GM19239 (cell line): ENCODE measurements at places on chromosomes 16 and 17.

GRCh38 chr16:27314986-27315332 is 1.2 kb downstream of the IL4R start:
- no peak for DNase-seq

- DNase-seq, result no peak
Observed at GRCh38 chr17:10210151-10210574, 11.8 kb upstream of the GAS7 start.

DNA sequence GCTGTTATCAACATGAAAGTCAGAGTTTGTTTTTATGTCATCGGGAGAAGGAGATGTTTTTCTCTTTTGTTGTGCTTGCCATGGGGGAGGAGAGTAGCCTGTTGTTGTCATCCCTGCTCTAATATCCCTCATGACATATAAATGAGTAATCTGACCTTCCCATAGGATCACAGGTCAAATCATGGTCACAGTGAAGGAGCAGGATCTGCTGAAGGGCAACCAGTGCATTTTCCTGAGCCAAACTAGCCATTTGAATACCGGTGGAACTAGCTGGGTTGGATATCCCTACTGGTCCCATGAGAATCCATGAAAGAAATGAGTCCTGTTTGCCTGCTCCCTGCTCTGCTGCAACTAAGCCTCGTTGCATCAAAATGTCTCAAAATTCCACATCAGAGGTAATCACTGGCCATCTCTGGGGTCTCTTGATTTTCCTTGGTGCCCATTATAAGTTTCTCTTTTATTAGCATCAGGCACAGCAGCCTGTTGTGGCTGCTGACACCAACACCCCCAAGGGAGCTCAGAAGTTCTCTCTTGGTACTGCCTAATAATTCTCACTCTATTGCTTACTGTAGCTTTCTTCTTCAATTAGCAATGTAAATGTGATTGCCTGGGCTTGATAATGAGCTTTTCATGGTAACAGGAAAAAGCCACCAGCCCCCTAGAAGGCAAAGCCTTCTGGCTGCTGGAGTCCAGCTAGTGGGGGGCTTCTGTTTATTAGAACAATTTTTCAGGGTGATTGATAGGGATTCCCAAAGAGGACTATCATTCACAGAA is 211.4 kb upstream of the ERCC4 start:
- no peak for DNase-seq

DNA sequence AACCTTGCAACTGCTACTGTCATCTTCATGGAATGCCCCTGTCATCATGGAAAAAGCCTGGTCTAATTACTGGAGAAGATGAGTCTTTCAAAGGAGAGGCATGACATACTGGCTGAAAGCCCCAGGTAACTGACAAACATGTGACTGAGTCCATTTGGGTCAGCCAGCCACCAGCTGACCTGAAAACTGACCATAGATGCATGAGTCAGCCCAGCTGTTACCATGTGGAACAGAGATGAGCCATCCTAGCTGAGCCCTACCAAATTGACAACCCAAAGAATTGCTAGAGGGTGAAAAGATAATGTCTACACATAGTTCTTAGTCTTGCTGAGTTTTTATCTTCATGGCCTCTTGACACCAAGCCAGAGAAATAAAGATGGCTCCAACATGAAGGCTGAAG is 311.8 kb downstream of the UTP18 start:
- DNase-seq, result no peak

GRCh38 chr16:90012991-90013745 is 6.1 kb downstream of the DBNDD1 start:
- DNase-seq, result no peak

- DNase-seq, result no peak
Observed at GRCh38 chr16:65319621-65320231, 197.9 kb upstream of the CDH11 start.

DNA sequence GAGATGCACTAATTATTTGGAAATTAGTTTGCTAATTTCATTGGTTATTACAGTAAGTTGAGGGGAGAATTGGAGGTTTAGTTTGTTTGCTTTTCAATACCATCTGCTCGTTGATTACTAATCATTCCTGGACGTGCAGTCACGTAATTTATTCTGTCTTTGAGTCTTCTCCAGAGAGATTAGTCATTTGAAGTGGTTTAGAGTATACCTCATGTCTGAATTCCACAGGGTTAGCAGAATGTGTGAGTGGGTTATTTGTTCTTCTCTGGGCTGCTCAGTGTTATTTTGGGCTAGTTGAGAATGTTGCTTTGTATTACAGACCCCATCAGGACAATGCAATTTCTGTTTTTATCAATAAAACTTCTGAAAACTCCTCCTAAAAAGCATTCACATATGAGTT is 265.0 kb downstream of the RBFOX1 start:
- no peak for DNase-seq

- no peak for DNase-seq
Observed at GRCh38 chr17:3669085-3669347, 404 bp downstream of the EMC6 start.

GRCh38 chr16:59905606-59906005 is 1171.5 kb upstream of the GOT2 start:
- no peak for DNase-seq

DNA sequence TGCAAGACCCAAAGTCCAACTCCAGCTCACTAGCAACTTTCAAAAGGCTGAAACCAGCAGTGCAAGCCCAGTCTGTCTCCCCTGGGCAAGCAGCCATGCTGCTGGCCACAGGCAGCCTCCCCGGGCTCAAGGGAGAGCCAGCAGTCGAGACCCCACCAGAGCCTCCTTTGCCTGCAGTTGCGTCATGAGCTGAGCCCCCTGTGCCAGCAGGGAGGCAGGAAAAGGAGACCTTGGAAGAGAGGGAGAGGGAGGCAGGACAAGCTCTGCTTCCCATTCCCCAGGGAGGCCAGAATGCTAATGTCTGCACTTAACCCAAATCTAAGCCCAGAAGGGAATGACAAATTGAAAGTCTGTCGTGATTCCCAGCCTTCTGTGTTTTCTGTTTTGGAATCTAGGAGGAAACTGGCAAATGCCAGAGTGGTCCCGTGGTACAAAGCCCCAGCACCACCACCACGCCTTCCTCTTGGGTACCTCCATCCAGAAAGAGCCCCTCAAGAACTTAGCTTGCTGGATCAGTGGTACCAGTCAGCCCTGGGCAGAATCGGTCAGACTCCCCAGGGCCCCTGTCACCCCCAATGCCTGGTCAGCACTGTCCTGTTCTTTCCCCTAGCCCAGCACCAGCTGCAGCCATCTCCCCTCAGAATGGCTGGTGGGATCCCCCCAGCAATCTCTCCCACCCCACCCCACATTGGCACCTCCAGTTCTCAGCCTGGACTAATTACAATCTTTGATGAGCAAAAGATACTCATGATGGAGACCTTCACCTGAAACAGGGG is 99.3 kb upstream of the TNRC6C start:
- no peak for DNase-seq

DNA sequence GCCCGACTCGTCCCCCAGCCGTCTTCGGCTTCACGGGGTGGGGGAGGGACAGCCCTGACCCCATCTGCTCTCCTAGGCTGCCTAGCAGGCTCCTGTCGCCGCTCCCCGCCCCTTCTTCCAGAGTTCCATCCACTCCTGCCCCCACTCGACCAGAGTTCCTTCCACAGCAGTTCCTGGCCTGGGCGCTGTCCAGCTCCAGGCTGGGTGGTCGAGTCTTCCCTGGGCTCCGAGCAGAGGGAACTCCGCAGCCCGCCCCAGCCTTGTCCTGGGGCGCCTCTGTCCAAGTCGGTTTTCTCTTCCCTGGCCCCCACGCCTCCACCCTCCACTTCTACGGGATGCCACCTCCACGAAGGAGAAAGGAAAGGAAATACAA is 1.4 kb downstream of the PYY start:
- DNase-seq, result no peak

- DNase-seq, result no peak
Observed at GRCh38 chr17:27649929-27650328, 18.9 kb downstream of the LGALS9 start.

- DNase-seq, result no peak
Observed at GRCh38 chr17:59470624-59471297, 94.6 kb upstream of the DHX40 start.

GRCh38 chr17:59845595-59846393 is 46.9 kb downstream of the TUBD1 start:
- DNase-seq, result no peak

DNA sequence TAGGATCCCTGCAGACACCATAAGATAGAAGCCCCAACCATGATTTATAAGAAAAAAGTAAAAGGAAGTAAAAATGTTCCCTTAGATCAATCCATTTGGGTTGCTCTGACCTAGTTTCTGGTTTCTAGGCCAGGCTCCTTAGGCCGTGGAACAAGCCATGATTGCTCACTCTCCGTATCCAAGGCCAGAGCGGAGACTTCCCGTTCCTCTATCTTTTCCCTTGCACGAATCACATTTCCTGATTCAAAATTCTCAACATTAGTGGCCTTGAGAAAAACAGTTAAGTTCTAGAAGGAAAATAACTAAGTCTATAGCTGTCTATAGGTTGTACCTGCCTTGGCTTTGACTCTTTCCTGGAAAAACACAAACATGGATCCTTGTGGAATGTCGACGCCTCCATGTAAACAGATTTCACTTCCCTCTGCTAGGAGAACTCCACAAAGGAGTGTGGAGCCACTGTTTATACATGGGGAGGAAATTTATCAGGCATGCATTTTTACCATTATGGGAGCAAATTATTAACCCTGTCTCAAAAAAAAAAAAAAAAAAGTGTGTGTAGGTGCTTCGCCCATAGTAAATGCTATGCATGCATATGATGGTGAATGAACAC is 149.6 kb downstream of the ZFHX3 start:
- DNase-seq, result no peak

- no peak for DNase-seq
Observed at GRCh38 chr16:88441460-88441859, 11.6 kb upstream of the ZFPM1 start.

GRCh38 chr17:46037722-46038255 is 38.7 kb downstream of the STH start:
- no peak for DNase-seq

GRCh38 chr17:82204831-82205719 is 7.6 kb downstream of the CCDC57 start:
- DNase-seq, result no peak

- no peak for DNase-seq
Observed at GRCh38 chr16:31428279-31428597, at the start of gene COX6A2. COX6A2 (minus strand) TSS chr16:31428360; CDS start chr16:31428325, 35 bp downstream.

- DNase-seq, result no peak
Observed at GRCh38 chr17:9557857-9558256, 17.8 kb downstream of the STX8 start.
